ENCODE measurements at places on chromosomes 12 and 14.

- DNase-seq: no peak
Observed at GRCh38 chr14:81392976-81393643, 7.0 kb downstream of the STON2 start.

- no peak for DNase-seq
Observed at GRCh38 chr14:95597784-95598211, 62.9 kb downstream of the GLRX5 start.

GRCh38 chr12:69028941-69029729 is 96.2 kb upstream of the CPM start:
- no peak for DNase-seq

DNA sequence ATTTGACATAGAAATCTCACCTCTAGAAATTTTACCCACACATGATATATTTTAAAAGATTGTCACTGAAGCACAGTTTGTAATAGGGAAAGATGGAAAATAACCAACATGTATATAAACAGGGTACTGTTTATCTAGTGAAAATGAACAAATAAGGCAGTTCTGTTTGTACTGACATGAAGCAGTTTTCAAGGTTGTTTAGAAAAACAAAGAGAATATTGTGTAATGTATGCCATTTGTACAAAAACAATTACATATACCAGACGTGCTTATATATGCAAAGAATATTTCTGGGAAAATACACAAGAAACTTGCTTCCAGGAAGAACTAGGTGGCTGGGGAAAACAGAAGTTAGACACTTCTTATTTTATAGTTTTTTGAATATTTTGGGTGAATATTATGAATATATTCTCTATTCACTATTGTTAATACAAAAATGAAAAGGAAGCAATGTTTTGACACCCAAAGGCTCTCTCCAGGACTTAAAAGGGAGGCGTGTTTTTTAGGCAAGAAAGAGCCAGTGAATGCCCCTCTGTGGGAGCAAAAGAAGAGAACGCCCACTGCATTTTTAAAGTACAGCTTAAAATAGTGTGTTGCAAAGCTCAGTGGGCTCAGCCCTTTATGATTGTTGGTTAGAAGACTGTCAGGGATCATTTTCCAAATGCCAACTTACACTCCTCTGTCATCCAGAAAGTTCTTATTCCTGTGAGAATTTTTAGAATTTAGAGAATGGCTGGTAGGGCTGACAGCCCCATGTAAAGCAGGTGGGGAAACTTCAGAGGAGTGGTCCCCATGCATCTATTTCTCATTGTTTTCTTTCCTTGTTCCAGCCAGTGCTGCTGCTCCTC is 59.6 kb upstream of the FERMT2 start:
- no peak for DNase-seq

- DNase-seq: no peak
Observed at GRCh38 chr12:16605642-16606116, 283 bp downstream of the LMO3 start.

- DNase-seq: no peak
Observed at GRCh38 chr12:112665958-112666357, 125.6 kb upstream of the RPH3A start.

- DNase-seq: no peak
Observed at GRCh38 chr12:80154261-80154660, 54.9 kb downstream of the OTOGL start.

- no peak for DNase-seq
Observed at GRCh38 chr12:129607301-129607700, 296.5 kb downstream of the TMEM132D start.

Data from stimulated activated CD8-positive, alpha-beta memory T cell treated with anti-CD3 and anti-CD28 coated beads, Interleukin-15, amount 100 ng/mL, for 4 hours (primary cell).